Activated naive CD8-positive, alpha-beta T cell treated with anti-CD3 and anti-CD28 coated beads, Interleukin-2, amount 10 ng/mL, durations not matched to agents 7 days and 5 days (primary cell): ENCODE measurements at places on chromosomes 11 and 22. TPM values are rescaled to one million over a fixed set of nuclear protein-coding genes. Genes with fewer than 3 reads are reported as not detected.

The NOX4 gene
- not detected for total RNA-seq

The ADM gene
- 1.5 TPM for total RNA-seq

The TST gene
- total RNA-seq, result 6.1 TPM

The CCDC188 gene
- 0.51 TPM for total RNA-seq

The AQP11 gene
- 0.48 TPM for total RNA-seq

The OR51E2 gene
- total RNA-seq, result not detected

The FGF3 gene
- not detected for total RNA-seq

The NXPE2 gene
- not detected for total RNA-seq

The LUZP2 gene
- total RNA-seq, result not detected

The FIBIN gene
- total RNA-seq, result not detected

The SLC22A25 gene
- not detected for total RNA-seq

The WBP2NL gene
- total RNA-seq, result 2.4 TPM

The CHRM1 gene
- total RNA-seq, result not detected

The SORL1 gene
- total RNA-seq, result 179 TPM

The ZBTB3 gene
- total RNA-seq, result 17.1 TPM

The SCGB2A2 gene
- not detected for total RNA-seq

The ADSL gene
- total RNA-seq, result 93.9 TPM

The KRTAP5-2 gene
- not detected for total RNA-seq

The TMEM86A gene
- 1.7 TPM for total RNA-seq

The TRIM29 gene
- total RNA-seq, result not detected

The INPP5J gene
- 0.31 TPM for total RNA-seq

The ARRB1 gene
- total RNA-seq, result 64.8 TPM

The SCUBE2 gene
- total RNA-seq, result not detected

The HIPK3 gene
- 57.3 TPM for total RNA-seq

The OVOL1 gene
- 0.14 TPM for total RNA-seq

The OR52N2 gene
- not detected for total RNA-seq

The ZFP91 gene
- total RNA-seq, result 54.2 TPM

The WNT7B gene
- total RNA-seq, result not detected

The SLC25A45 gene
- 29.6 TPM for total RNA-seq

The OR2AG2 gene
- not detected for total RNA-seq

The PATE1 gene
- total RNA-seq, result not detected

The GALR3 gene
- total RNA-seq, result not detected

The TMEM135 gene
- total RNA-seq, result 29.2 TPM

The MYOD1 gene
- not detected for total RNA-seq

The SLCO2B1 gene
- total RNA-seq, result 2.6 TPM

The KCNK4 gene
- not detected for total RNA-seq

The SLC22A6 gene
- not detected for total RNA-seq

The FUT4 gene
- total RNA-seq, result 6.7 TPM

The OR4D5 gene
- not detected for total RNA-seq

The RHOG gene
- total RNA-seq, result 154 TPM

The KCNJ11 gene
- 2.7 TPM for total RNA-seq

The TSPAN4 gene
- 20.3 TPM for total RNA-seq

The LRRC56 gene
- 4.7 TPM for total RNA-seq
